ENCODE measurements at places on chromosomes 7 and 10. TPM values are rescaled to one million over a fixed set of nuclear protein-coding genes. Genes with fewer than 3 reads are reported as not detected.

GRCh38 chr7:106737202-106737562 is 76.2 kb upstream of the CCDC71L start:
- no peak overlapping the region for H3K27ac ChIP-seq
- H3K36me3 ChIP-seq: no peaks in the 10 kb centered on the region
- H3K4me3 ChIP-seq: no peak overlapping the region
- H3K27me3 ChIP-seq: no peaks in the 10 kb centered on the region
- no peaks in the 10 kb centered on the region for H3K4me1 ChIP-seq

- DNase-seq: no peak
- peaks cover 25% of the 10 kb centered on the region for H3K4me1 ChIP-seq
- no peak overlapping the region for H3K4me3 ChIP-seq
- H3K36me3 ChIP-seq: no peaks in the 10 kb centered on the region
- no peaks in the 10 kb centered on the region for H3K27me3 ChIP-seq
Observed at GRCh38 chr7:131498237-131498885, 58.1 kb downstream of the PODXL start.

DNA sequence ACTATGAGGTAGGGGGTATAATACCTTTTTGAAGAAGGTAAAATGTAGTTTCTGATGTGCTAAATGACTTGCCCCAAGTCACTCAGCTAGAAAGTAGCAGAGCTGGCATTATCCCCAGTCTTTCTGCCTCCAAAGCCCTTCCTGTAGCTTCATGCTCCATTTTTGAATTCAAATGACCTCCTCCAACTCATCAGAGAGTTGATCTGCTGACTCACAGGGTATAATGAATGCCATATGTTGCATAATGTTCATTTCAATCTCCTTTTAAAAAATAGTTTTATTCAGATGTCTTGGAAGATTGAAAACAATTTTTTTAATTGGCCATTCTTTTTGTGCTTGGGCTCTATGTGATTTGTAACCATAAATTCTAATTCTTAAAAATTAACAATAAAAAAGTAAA is 272.8 kb upstream of the IMMP2L start:
- no peaks in the 10 kb centered on the region for H3K27me3 ChIP-seq
- no peaks in the 10 kb centered on the region for H3K4me1 ChIP-seq
- H3K36me3 ChIP-seq: no peaks in the 10 kb centered on the region

DNA sequence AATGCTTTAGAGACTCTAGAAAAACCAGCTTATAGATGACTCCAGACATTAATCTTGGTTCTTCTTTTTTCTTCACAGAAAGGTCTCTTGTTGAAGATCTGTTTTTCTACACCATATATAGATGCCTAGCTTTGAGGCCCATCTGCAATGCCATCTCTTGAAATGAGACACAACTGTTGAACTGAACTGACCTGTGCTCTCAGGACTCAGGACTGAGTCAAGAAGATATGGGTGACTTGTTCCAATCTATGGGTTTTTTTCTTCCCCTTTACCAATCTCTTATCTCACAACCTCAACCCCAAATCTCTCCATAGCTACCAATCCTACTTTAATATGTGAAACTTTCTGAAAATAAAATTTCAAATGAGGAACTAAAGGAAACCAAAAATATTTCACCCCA is 194.7 kb downstream of the SNX13 start:
- no peak overlapping the region for H3K4me3 ChIP-seq
- no peaks in the 10 kb centered on the region for H3K27me3 ChIP-seq
- H3K27ac ChIP-seq: no peak overlapping the region
- DNase-seq: no peak
- H3K4me1 ChIP-seq: no peaks in the 10 kb centered on the region

The NEUROD6 gene
- not detected for total RNA-seq

Data from spleen (tissue), 13 donors.